ENCODE measurements at places on chromosomes 16 and 17. TPM values are rescaled to one million over a fixed set of nuclear protein-coding genes. Genes with fewer than 3 reads are reported as not detected.

DNA sequence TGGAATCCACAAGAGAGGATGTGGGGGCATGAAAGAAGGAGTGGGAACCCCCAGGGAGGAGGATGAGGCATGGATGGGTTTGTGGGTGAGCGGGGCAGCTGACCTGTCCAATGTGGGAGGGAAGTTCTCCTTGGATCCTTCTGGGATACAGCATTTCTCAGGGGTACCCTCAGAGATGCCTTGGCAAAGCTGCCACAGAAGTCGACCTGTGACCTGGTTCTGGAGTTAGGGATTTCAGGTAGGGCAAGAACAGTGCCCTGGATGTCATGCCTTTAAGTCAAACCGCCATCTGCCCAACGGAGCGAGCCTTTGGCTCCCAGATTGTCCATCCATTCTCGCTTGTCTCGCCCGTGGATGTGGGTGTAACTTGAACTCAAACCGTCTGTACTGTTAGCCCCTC, 30.0 kb downstream of the WSCD1 start:
- H3K27me3 ChIP-seq = peaks cover 52% of the 10 kb centered on the region
- peaks cover 22% of the 10 kb centered on the region for H3K4me1 ChIP-seq
- H3K27ac ChIP-seq = no peak overlapping the region
- no peak overlapping the region for H3K4me3 ChIP-seq
- no peak for DNase-seq

- H3K27ac ChIP-seq = no peak overlapping the region
- no peak for DNase-seq
- no peaks in the 10 kb centered on the region for H3K4me1 ChIP-seq
- H3K4me3 ChIP-seq = no peak overlapping the region
- H3K36me3 ChIP-seq = no peaks in the 10 kb centered on the region
These were observed 155.4 kb upstream of the FOXF1 start for GRCh38 chr16:86354641-86355513.

The TMEM235 gene
- total RNA-seq = not detected

GRCh38 chr17:41624208-41625101, at the start of gene KRT17:
Gene KRT17, minus strand, starts transcription at chr17:41624575. Its CDS starts 66 bp downstream, at chr17:41624509.
- H3K27ac ChIP-seq = no peak within 1 kb of the TSS
- DNase-seq = peak; percentile 69
- no peaks in the 10 kb centered on the region for H3K4me1 ChIP-seq
- no peak within 1 kb of the TSS for H3K4me3 ChIP-seq
- H3K36me3 ChIP-seq = no peaks in the 10 kb centered on the region

DNA sequence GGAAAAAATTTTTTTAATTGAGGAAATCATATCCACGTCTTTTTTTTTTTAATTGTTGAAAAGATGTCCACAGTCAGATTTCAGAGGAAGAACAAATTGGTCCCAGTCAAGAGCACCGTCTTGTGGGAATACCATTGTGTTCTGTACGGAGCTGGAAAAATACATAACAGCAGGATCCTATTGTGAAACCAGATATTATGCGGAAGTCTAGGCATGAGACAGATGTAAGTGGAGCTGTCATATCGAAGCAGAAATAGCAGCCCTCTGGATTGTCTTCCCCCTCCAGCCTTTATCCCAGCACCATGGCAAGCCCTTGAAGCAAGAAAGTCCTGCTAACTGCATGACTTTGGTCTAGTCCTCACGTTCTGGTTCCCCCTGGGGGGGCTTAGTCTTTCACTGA, 391.6 kb upstream of the ASIC2 start:
- no peaks in the 10 kb centered on the region for H3K36me3 ChIP-seq
- no peak overlapping the region for H3K4me3 ChIP-seq
- no peaks in the 10 kb centered on the region for H3K4me1 ChIP-seq
- no peak for DNase-seq
- H3K27me3 ChIP-seq = no peaks in the 10 kb centered on the region
- no peak overlapping the region for H3K27ac ChIP-seq

DNA sequence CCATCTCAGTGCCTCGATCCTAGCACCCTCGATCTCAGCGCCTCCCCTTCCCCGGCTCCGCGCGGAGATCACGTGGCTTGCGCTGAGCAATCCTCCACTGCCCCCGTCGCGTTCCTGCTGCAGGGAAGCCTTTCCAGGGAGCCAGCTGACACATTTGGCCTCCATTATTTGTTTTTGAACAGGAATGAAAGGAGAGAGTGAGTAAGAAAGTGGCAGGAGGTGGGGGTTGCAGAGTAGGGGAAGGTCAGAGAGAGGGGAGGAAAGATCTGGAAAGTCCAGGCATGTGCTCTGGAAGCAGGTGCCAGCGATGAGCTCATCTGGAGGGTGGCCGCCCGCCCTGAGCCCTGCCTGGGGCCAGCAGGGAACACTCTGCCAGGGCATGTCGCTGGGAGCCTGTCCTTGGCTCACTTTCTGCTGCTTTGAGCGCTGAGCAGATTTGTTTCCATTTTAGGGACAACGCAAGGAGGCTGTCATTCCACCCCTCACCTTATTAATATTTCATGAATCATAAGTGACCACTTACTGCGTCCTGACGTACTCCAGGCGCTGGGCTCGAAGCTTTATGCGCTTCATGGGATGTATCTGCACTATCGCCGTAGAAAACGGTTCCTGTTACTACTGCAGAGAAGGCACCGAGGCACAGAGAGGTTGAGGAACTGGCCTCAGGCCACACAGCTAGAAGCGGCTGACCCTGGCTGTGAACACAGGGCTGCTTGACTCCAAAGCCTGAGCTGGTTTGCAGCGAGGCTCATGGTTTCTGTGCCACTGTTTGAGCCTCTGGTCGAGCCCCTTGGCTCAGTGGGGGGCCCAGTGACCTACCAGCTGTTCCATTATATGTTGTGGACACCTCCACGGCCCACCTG, 283.1 kb downstream of the SEC14L1 start:
- H3K36me3 ChIP-seq = peaks cover 9% of the 10 kb centered on the region
- peaks cover 32% of the 10 kb centered on the region for H3K4me1 ChIP-seq
- no peaks in the 10 kb centered on the region for H3K27me3 ChIP-seq
- peak overlapping the region; percentile 62 for H3K27ac ChIP-seq

- no peak for DNase-seq
- no peaks in the 10 kb centered on the region for H3K27me3 ChIP-seq
- no peak overlapping the region for H3K27ac ChIP-seq
These were observed 317.2 kb upstream of the ZFHX3 start for GRCh38 chr16:73365016-73365551.

The DNAAF8 gene
- 0.97 TPM for total RNA-seq

GRCh38 chr16:64469351-64469750, 652.5 kb downstream of the CDH11 start:
- no peaks in the 10 kb centered on the region for H3K36me3 ChIP-seq
- H3K27me3 ChIP-seq = no peaks in the 10 kb centered on the region
- no peaks in the 10 kb centered on the region for H3K4me1 ChIP-seq
- DNase-seq = no peak
- H3K27ac ChIP-seq = no peak overlapping the region

GRCh38 chr17:27982688-27983087, 59.8 kb upstream of the NLK start:
- H3K36me3 ChIP-seq = no peaks in the 10 kb centered on the region
- H3K27ac ChIP-seq = no peak overlapping the region
- peaks cover 11% of the 10 kb centered on the region for H3K27me3 ChIP-seq
- H3K4me3 ChIP-seq = no peak overlapping the region

The SPIRE2 gene
- total RNA-seq = 14.9 TPM

GRCh38 chr17:49035470-49036269, 38.5 kb downstream of the IGF2BP1 start:
- peaks cover 90% of the 10 kb centered on the region for H3K36me3 ChIP-seq
- H3K27ac ChIP-seq = peak overlapping the region; percentile 30
- H3K27me3 ChIP-seq = no peaks in the 10 kb centered on the region
- no peak overlapping the region for H3K4me3 ChIP-seq
- H3K4me1 ChIP-seq = peaks cover 5% of the 10 kb centered on the region
- peak; percentile 96 for DNase-seq

DNA sequence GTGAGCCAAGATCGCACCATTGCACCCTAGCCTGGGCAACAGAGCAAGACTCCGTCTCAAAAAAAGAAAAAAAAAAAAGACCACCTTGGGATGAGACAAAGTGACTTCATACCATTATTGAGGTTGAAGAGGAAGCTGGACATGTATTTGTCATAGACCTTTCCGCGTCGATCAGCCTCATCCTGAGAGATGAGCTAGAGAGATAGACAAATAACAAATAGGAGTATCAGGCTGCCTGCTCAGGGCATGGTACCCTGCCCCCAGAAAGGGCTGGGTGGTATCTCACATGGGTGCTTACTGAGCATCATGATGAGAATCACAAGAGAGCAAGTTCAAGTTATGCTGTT, 22.1 kb downstream of the CNTNAP1 start:
- H3K4me3 ChIP-seq = no peak overlapping the region
- H3K4me1 ChIP-seq = peaks cover 10% of the 10 kb centered on the region
- H3K27ac ChIP-seq = no peak overlapping the region

The RFWD3 gene
- total RNA-seq = 81.7 TPM

DNA sequence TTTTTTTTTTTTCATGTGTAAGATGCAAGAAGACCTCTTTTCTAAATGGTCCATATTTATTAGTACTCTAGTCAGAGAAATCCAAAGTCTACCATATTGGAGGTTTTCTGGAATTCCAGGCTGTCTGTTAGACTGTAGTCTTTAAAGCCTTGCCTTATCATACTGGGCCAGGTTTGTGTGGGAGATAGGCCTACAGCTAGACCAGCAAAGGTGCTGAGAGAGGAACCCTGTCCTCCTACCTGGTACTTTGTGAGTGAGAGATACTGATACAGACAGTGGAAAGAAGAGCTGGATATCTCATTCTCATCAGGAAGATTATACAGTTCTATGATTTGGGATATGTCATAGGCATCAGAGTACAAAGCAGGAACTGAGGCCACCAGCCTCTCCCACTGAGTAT, 8.1 kb downstream of the RHOT1 start:
- no peak for DNase-seq
- H3K4me3 ChIP-seq = no peak overlapping the region
- H3K27me3 ChIP-seq = no peaks in the 10 kb centered on the region
- H3K36me3 ChIP-seq = peaks cover 28% of the 10 kb centered on the region
- H3K27ac ChIP-seq = no peak overlapping the region
- H3K4me1 ChIP-seq = no peaks in the 10 kb centered on the region

The KRT12 gene
- total RNA-seq = not detected

The ZNF778 gene
- total RNA-seq = 15.1 TPM

DNA sequence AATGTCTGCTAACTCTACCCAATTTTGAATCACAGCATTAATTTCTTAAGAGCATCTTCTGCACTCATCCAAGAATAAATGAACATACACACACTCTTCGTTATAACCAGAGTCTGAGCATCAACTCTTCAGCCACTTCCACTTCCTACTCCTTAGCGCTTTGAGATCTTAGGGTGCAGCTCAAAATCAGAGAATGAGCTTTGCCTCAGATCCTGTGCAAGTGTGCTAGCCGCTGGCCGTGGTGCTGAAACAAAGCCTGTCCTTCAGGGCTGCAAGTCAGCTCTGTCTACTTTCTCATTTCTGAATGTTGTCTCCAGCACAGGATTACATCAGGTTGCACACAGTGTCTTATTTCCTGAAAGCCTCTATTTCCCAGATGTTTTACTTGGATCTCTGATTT, 165.4 kb downstream of the AIPL1 start:
- peak; percentile 94 for DNase-seq
- H3K4me3 ChIP-seq = no peak overlapping the region
- H3K27me3 ChIP-seq = no peaks in the 10 kb centered on the region
- no peak overlapping the region for H3K27ac ChIP-seq
- no peaks in the 10 kb centered on the region for H3K4me1 ChIP-seq
- H3K36me3 ChIP-seq = no peaks in the 10 kb centered on the region

DNA sequence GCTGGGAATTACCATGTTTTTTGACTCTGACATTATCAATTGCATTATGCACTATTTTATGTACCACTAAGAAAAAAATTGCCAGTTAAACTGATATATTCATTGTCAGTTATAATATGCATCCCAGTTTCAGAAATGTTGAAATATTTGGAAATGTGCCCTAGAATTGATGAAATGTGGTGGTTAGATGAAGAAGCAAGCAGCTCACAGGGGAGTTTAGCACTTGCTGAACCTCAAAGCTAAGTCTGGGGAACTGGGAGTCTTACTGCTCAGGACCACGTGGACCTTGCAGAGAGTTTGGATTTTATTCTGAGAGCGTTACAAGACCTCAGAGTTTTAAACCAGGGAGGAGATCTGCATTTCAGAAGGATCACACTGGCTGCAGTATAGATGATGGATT, 67.9 kb downstream of the TNRC6C start:
- H3K27ac ChIP-seq = no peak overlapping the region
- DNase-seq = no peak
- no peaks in the 10 kb centered on the region for H3K4me1 ChIP-seq
- H3K27me3 ChIP-seq = no peaks in the 10 kb centered on the region
- H3K36me3 ChIP-seq = peaks cover 10% of the 10 kb centered on the region

DNA sequence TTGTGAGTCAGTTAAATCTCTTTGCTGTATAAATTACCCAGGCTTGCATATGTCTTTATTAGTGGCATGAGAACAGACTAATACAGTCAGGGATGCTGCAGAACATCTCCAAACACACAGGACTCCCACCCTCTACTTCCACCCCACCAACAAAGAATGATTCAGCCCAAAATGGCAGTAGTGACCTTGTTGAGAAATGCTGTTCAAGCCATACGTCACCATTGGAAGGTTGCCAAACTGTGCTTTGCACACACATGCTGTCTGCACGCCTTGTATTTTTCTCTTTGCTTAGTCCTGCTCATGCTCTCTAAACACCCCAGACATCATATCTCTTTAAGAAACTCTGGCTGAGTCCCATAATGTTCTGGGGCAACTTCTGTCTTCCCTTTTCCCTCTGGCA, 589.6 kb downstream of the WWOX start:
- no peak overlapping the region for H3K4me3 ChIP-seq
- H3K27me3 ChIP-seq = peaks cover 7% of the 10 kb centered on the region
- H3K27ac ChIP-seq = no peak overlapping the region

DNA sequence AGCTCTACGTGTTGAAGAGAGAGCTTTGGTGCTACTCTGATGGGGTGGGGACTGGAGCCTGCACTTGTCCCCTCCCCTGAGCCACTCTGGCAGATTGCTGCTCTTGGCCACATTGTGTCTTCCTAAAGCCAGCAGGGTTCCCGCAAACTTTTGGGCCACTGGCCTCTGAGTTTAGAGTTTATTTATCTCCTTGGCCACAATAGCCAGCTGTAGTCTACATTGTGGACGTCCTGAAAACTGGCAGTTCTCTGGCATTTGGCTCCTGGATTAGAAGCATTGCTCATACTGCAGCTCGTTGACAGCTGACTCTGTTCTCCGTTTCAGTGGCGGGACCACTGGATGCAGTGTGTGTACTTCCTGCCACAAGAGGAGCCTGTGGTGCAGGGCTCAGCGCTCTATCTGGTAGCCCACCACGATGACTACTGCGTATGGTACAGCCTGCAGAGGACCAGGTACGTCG, 34.6 kb downstream of the PRMT7 start:
- no peaks in the 10 kb centered on the region for H3K27me3 ChIP-seq
- no peak for DNase-seq
- peaks cover 89% of the 10 kb centered on the region for H3K36me3 ChIP-seq
- H3K4me3 ChIP-seq = no peak overlapping the region
- no peaks in the 10 kb centered on the region for H3K4me1 ChIP-seq

GRCh38 chr16:31572821-31573220, 45.1 kb downstream of the AHSP start:
- H3K4me3 ChIP-seq = no peak overlapping the region
- peaks cover 37% of the 10 kb centered on the region for H3K27me3 ChIP-seq
- H3K36me3 ChIP-seq = no peaks in the 10 kb centered on the region
